Epithelial cell of proximal tubule (primary cell): ENCODE measurements at places on chromosomes 16 and 17. TPM values are rescaled to one million over a fixed set of nuclear protein-coding genes. Genes with fewer than 3 reads are reported as not detected.

DNA sequence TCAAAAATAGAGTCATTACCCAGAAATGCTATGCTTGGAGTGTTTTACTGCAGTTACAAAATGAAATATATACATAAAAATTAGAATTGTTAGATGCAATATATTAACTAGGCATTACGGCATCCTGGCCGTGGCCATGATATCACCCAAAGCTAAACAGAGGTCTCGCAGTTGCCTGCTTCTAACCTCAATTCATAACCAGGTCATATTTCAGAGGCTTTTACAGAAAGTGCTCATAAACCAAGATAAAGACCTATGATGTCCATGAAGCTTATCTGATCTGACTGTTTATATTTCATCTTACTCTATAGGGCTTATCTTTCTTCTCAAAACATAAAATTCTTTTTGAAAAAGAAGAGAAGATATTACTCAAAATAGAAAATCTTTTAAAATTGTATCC lies 664.5 kb upstream of the SALL1 start:
- no peak for DNase-seq

DNA sequence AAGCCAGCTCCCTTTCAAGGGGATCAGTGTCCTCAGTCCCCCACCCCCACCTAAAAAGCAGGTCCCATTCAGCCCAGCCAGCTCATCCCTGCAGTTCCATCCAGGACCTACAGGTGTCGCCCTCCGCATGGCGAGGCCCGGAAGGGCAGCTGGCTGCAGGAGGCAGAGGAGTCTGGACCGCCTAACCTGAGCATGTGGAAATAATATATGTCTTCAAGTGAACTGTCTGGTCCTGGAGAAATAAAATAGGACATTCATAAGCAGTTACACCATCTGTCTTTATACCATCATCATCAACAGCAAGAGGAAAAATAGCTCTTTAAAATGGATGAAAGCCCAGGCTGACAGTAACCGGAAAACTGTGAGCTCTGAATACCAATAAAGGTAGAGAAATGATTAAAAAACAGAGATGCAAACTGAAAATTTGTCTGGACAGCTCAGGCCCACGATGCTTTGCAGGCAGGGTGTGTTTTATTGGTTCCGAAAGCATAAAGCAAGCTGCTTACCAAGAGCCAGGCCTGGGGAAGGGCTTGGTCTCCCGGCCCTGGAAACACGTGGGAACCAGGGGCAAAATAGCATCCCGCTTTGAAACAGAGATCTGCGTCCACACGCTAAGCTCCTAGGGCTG lies 215.2 kb downstream of the ZFHX3 start:
- no peak for DNase-seq

MMP25 gene
- total RNA-seq, result under 0.01 and 0.52 TPM in 2 replicates

- no peak for DNase-seq
Observed at GRCh38 chr16:82544378-82545160, 82.2 kb upstream of the CDH13 start.

- DNase-seq, result no peak
Observed at GRCh38 chr16:86998196-86999001, 318.8 kb downstream of the C16orf95 start.

CDRT15 gene
- total RNA-seq, result not detected in 2 replicates

TM4SF5 gene
- not detected in 2 replicates for total RNA-seq

HOXB5 gene
- total RNA-seq, result 2.8 and 5.5 TPM in 2 replicates

SGCA gene
- total RNA-seq, result 0.69 TPM in 1 of 2 replicates, not detected in the other
